ENCODE measurements at places on chromosomes 12 and 14. TPM values are rescaled to one million over a fixed set of nuclear protein-coding genes. Genes with fewer than 3 reads are reported as not detected.
A peak's percentile ranks its signal among the peaks of the same experiment; 100 is the strongest.

GRCh38 chr14:96622926-96623325 is 120.7 kb downstream of the PAPOLA start:
- DNase-seq: no peak

MYF6 gene
- not detected for total RNA-seq

- DNase-seq: no peak
Measured at GRCh38 chr14:24941719-24942118, 108.2 kb downstream of the STXBP6 start.

GRCh38 chr14:54209511-54210250 is 187.1 kb upstream of the CDKN3 start:
- peak; percentile 45 for DNase-seq

ERH gene
- total RNA-seq: 262 TPM

ACVRL1 gene
- total RNA-seq: 1.7 TPM

PITPNM2 gene
- total RNA-seq: 1.1 TPM

GRCh38 chr14:65187421-65188049 is 85.2 kb upstream of the MAX start:
- no peak for DNase-seq

DNA sequence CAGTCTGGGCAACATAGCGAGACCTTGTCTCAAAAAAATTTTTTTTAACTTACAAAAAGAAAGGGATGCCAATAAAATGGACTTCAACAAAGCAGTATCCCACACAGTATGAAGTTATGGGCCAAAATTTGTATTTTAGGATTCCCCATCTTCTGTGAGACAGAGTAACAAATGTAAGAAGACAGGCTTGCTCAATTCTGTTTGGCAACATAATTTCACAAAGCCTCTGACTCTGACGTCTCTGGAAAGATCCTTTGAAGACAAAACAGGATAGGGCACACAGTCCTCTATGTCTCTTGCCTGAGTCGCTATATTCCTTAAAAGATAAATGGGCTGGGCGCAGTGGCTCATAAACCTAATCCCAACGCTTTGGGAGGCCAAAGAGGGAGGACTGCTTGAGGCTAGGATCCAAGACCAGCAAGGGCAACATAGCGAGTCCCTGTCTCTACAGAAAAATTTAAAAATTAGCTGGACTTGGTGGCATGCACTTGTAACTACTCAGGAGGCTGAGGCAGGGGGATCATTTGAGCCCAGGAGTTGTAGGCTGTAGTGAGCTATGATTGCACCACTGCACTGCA is 1.1 kb upstream of the HOMEZ start:
- DNase-seq: no peak

USP44 gene
- total RNA-seq: 0.95 TPM

PAWR gene
- 87.3 TPM for total RNA-seq

DNA sequence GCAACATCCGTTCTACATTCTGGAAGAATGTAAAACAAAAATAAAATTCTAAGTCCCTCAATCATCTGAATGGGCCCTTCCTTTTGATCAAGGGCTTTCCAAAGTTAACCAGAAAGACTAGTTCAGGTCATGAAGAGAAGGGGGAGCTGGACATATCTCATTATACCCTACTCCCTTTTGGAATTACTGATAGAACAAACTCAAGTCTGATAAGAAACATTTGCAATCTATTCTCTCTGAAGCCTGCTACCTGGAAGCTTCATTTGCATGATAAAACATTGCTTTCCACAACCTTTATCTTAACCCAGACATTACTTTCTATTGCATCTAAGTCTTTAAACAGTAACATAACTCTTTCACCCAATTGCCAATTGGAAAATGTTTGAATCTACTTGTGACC is 8.3 kb upstream of the ACSM4 start:
- DNase-seq: no peak

GRCh38 chr14:26403760-26404159 is 194.1 kb downstream of the NOVA1 start:
- DNase-seq: peak; percentile 7

DNA sequence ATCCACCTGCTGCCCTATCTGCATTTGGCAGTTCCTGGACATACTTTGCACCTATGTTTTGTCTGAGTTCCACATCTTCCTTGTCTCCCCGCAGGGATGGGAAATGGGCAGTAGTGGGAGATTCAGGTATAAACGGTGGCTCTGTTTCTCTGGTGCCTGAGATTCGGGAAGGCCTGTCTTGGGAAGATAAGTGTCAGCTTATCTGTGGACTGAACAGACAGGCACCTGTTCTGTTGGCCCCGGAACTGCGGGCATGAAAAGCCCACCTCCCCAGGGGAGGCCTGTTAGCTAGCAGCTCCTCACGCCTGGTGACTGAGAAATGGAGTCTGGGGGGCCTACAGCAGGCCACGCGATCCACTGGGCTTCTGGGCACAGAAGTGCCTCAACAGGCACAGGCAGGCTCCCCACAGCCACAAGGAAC is 5.8 kb downstream of the PHB2 start:
- DNase-seq: no peak

GRCh38 chr12:27083861-27084394 is 1.6 kb upstream of the C12orf71 start:
- no peak for DNase-seq
